Dermis blood vessel endothelial cell (primary cell): ENCODE measurements at places on chromosomes 5 and 9.
A peak's percentile ranks its signal among the peaks of the same experiment; 100 is the strongest.

DNA sequence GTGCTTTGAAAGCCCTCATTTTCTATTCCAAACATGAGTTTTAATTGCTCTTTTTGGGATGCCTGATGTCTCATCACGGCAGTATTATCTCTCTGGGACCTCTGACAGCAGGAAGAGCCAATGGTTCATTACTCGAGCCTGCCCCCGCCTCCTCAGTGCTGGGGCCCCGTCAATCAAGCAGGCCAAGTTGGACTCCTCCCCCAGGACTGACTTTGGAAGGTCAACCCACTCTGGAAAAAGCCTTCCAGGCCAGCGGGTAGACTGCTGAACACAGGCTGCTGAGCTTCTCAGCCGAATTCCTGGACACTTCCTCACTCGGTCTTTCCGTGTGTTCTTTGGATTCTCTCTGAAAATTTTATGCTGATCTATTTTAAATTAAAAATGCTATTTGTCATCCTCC, 9.5 kb upstream of the BARHL1 start:
- DNase-seq: no peak

DNA sequence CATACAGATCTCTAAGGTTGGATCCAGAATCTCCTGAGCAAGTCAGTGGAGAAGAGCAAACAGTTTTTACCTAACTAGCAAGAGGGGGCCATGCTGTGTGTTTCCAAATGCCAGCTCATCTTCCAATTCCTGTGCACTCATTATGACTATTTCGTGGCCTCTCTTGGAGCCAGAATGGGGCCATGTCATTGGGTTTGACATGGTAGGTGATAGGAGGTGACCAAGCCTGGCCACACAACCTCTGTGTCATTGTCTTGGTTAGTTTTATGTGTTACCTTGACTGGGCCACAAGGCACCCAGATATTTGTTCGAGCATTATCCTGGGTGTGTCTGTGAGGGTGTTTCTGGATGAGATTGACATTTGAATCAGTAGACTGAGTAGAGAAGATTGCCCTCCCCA, 206.2 kb downstream of the HSPA4 start:
- no peak for DNase-seq

- no peak for DNase-seq
These were observed 10.7 kb upstream of the UBAC1 start for GRCh38 chr9:135971892-135972291.

- peak; percentile 84 for DNase-seq
These were observed 88.5 kb upstream of the DAB2 start for GRCh38 chr5:39513236-39513635.

- DNase-seq: no peak
These were observed 382.2 kb upstream of the TLE4 start for GRCh38 chr9:79189511-79189924.

DNA sequence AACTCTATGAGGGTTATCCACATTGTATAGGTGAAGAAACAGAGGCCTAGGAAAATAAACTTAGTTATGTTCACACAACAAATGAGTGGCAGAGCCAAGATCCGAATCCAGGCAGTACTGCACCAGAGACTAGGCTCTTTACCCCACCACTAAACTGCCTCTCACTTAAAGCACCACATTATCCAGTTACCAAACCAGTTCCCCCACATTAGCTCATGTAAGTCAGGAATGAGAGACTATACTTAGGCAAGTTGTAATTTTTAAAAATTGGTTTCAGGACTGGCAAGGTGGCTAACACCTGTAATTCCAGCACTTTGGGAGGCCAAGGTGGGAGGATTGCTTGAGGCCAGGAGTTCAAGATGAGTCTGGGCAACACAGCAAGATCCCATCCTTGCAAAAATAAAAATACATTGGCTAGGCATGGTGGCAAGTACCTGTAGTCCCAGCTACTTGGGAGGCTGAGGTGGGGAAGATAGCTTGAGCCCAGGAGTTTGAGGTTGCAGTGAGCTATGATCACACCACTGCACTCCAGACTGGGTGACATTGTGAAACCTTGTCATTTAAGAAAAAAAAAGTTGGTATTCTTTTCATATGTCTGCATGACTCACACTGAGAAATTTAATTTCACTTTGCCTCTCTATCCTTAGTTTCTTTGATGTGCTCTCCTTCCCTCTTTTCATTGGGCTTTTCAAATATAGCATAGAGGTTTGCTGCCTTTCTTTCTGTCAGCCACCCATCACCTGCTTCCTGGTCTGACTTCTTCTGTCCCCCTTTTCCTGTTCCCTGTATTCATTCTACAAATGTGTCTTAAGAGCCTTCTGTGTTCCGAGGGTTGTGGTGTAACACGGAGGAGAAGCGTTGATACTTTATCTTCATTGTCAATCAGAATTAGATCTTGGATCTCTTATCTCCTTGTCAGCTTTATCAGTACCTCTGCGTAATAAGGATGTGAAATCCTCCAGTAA, 64.7 kb downstream of the ERMP1 start:
- no peak for DNase-seq

GRCh38 chr9:134775081-134775951, 105.3 kb upstream of the FCN2 start:
- DNase-seq: no peak

- no peak for DNase-seq
These were observed 26.3 kb downstream of the SIL1 start for GRCh38 chr5:139171779-139172404.

GRCh38 chr9:98310752-98311392, 55.4 kb upstream of the TBC1D2 start:
- no peak for DNase-seq
